ENCODE measurements at places on chromosomes 4 and X. TPM values are rescaled to one million over a fixed set of nuclear protein-coding genes. Genes with fewer than 3 reads are reported as not detected.

DNA sequence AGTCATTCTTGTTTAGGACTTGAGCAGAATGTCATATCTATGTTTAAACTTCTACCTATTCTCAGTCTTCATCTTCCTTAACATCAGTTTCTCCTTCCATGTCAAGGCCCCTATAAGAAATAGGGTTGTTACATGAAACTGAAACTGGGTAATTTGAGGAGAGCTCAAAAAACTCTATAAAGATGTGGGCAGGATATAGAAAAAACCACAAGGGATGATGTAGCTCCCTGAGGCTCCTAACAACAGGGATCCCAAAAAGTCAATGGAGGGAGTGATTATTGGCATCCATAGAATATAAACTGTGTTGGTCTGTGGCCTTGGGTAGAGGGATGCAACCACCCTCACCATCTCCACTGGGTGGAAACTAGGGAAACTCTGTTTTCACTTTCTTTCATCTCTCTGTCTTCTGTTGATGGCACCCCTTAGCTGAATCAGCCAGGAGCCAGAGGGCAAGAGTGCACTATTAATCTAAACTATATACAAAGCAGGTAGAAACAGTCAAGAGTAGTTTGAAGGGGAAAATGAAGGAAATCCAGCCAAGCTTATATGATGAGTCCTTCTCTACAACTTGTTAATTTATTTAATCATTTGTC is 27.6 kb downstream of the C4orf54 start:
- no peak overlapping the region for H3K27ac ChIP-seq
- H3K27me3 ChIP-seq = no peaks in the 10 kb centered on the region

GRCh38 chr4:125725957-125726525 is 411.3 kb downstream of the FAT4 start:
- H3K4me3 ChIP-seq = no peak overlapping the region
- peaks cover 16% of the 10 kb centered on the region for H3K4me1 ChIP-seq
- no peaks in the 10 kb centered on the region for H3K27me3 ChIP-seq
- H3K36me3 ChIP-seq = no peaks in the 10 kb centered on the region

- H3K4me1 ChIP-seq = no peaks in the 10 kb centered on the region
- H3K27me3 ChIP-seq = no peaks in the 10 kb centered on the region
- no peaks in the 10 kb centered on the region for H3K36me3 ChIP-seq
Measured at GRCh38 chr4:107117726-107118125, 81.6 kb upstream of the DKK2 start.

The VMA21 gene
- 45.1 TPM for total RNA-seq

The PAGE1 gene
- total RNA-seq = not detected

The TRIML2 gene
- total RNA-seq = 6.3 TPM
